ENCODE measurements at places on chromosomes 16 and 17. TPM values are rescaled to one million over a fixed set of nuclear protein-coding genes. Genes with fewer than 3 reads are reported as not detected.

Gene GPR139
- not detected for total RNA-seq

Gene P2RX1
- total RNA-seq = 2.1 TPM

Gene TBX6
- total RNA-seq = 0.86 TPM

Gene GPT2
- total RNA-seq = 70.7 TPM

Gene GGT6
- not detected for total RNA-seq

GRCh38 chr17:1197379-1197778 is 17.6 kb upstream of the ABR start:
- DNase-seq = no peak
- H3K27me3 ChIP-seq = peaks cover 4% of the 10 kb centered on the region
- H3K27ac ChIP-seq = no peak overlapping the region
- no peak overlapping the region for H3K4me3 ChIP-seq
- H3K4me1 ChIP-seq = no peaks in the 10 kb centered on the region

- DNase-seq = no peak
- peaks cover 3% of the 10 kb centered on the region for H3K27me3 ChIP-seq
- no peak overlapping the region for H3K27ac ChIP-seq
- no peaks in the 10 kb centered on the region for H3K36me3 ChIP-seq
- peaks cover 2% of the 10 kb centered on the region for H3K4me1 ChIP-seq
Observed at GRCh38 chr16:4602331-4602730, 12.4 kb downstream of the UBALD1 start.

DNA sequence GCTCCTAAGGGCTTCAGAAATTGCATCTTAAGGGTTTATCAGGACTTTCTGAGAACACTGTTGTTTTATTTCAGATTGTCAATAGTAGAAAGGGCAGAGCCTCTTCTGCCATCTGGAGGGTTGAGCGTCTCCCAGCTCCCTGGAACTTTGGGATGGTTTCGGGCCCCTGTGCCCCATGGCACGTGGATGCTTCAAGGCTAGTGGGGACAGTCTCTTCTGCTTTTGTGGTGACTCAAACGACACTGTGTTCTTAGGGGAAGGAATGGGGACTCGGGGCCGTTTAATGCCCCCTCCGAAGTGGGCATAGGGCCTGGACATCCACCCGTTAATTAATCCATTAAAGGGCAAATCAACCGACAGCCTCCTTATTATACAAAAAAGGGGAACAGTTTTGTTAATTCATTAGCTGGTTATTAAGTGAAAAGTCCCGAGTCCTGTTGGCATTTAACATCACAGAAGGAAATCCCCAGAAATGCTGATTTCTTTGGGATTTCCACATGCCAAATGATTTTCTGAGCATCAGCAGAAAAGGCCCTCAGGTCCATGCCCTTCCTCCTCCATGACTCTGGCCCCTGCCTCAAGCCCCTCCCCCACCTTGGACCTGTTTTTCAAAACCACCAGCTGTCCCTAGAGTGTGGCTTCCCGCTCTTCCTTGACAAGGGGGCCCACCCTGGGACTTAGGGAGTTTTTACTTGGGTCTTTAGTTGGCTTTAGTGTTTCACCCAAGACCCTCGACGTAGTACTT is 68.7 kb downstream of the ARSG start:
- no peaks in the 10 kb centered on the region for H3K36me3 ChIP-seq
- no peak for DNase-seq
- H3K27me3 ChIP-seq = no peaks in the 10 kb centered on the region

DNA sequence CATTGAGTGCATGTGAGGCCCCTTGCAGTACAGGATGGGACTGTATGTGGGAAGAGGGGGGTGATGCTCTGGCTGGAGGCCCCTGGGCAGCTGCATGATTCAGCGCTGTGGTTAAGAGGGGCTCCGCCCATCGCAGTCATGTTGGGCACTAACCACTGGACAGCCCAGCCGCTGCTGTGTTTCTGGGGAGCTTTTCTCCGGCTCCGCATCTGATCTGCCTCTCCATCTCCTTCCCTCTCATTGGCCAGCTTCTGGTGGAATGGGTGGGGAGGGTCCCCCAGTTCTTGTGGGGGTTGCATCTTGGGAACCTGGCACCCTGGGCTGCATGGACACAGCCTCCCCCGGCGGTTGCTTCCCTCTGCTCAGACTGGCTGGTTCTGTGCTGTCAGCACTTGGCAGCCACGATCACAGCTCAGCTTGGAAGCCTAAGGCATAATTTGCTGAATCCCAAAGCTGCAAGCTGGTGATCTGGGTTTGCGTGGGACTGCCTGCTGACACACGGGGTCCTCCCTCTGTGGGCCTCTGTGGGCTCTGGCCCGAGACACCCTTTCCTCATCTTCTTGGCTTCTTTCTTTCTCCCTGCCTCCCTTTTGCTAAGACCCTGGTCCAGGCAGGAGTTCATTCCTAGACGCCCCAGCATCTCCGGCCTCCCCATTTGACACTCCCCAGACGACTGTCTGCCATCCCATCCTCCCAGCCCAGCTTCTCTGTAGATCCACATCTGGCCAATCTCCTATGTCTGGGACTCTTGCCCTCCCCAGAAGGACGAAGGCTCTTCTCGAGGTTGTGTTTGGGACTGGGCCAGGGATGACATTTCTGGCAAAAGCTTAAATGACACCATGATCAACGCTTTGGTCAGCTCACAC is 168.3 kb downstream of the SEC14L1 start:
- peaks cover 10% of the 10 kb centered on the region for H3K27me3 ChIP-seq
- DNase-seq = no peak
- H3K36me3 ChIP-seq = no peaks in the 10 kb centered on the region
- peaks cover 15% of the 10 kb centered on the region for H3K4me1 ChIP-seq
- H3K27ac ChIP-seq = no peak overlapping the region

- DNase-seq = no peak
- H3K36me3 ChIP-seq = no peaks in the 10 kb centered on the region
- no peak overlapping the region for H3K27ac ChIP-seq
- H3K4me1 ChIP-seq = no peaks in the 10 kb centered on the region
- no peaks in the 10 kb centered on the region for H3K27me3 ChIP-seq
Observed at GRCh38 chr16:84780063-84780462, 39.7 kb upstream of the CRISPLD2 start.

DNA sequence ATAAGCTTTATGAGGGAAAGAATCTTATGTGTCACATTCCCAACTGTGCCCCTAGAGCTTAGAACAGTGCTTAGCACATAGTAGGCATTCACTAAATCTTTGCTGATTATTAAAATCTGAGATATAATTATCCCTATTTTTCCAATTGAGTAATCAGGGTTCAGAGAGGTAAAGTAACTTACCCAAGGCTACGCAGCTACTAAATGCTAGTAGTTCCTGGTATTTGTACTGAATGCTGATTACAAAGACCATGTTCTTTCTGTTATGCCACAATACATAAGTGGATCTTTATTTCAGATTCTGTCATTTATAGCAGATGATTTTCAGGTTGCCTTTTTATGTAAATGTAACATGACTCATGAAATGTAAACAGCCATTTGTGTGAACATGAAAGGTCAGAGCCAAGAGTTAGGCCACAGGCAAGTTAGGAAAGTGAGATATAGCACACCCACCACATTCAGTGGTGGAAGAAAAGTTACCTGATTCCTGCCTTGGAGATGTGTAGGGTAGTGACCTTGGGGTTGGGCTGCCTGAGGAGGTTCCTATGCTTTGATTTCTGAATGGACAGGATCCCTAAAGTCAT is 77.2 kb downstream of the FTO start:
- no peaks in the 10 kb centered on the region for H3K36me3 ChIP-seq
- DNase-seq = no peak
- H3K4me1 ChIP-seq = no peaks in the 10 kb centered on the region
- no peak overlapping the region for H3K27ac ChIP-seq

DNA sequence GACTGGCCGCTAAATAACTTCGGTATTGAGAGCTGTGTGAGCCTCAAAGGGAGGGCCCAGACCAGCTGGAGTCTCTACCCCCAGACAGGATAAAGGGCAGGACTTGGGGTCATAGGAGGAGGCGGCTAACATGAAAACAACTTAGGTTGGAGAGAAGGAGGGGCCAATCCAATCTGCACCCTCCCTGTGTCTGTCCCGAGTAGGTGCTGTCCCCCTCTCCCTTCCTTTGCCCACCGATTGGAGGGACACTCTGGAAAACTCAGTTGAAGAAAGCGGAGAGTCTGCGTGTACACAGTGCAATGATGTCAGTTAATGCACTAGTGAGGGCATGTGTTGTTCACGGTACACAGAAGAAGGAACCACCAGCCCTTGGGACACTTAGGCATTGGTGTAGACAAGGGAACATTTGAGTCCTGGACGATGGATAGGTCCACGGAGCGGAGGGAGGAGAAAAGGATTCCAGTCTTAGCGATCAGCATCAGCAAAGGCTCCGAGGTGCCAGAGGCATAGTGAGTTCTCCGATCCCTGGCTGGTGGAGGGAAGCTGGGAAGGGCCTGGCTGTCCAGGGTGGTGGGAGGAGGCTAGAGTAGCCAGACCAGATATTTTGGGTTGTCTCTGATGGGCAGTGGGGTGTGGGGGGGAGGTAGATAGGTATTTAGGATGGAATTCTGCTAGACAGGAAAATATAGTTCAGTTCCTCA is 761 bp downstream of the NOL3 start:
- peaks cover 32% of the 10 kb centered on the region for H3K27me3 ChIP-seq
- H3K36me3 ChIP-seq = peaks cover 5% of the 10 kb centered on the region
- H3K4me1 ChIP-seq = peaks cover 11% of the 10 kb centered on the region
- H3K4me3 ChIP-seq = peak overlapping the region; percentile 78
- H3K27ac ChIP-seq = peak overlapping the region; percentile 2

GRCh38 chr17:6509031-6509771 is 47.2 kb downstream of the PITPNM3 start:
- no peak overlapping the region for H3K27ac ChIP-seq
- H3K36me3 ChIP-seq = no peaks in the 10 kb centered on the region
- no peak for DNase-seq

DNA sequence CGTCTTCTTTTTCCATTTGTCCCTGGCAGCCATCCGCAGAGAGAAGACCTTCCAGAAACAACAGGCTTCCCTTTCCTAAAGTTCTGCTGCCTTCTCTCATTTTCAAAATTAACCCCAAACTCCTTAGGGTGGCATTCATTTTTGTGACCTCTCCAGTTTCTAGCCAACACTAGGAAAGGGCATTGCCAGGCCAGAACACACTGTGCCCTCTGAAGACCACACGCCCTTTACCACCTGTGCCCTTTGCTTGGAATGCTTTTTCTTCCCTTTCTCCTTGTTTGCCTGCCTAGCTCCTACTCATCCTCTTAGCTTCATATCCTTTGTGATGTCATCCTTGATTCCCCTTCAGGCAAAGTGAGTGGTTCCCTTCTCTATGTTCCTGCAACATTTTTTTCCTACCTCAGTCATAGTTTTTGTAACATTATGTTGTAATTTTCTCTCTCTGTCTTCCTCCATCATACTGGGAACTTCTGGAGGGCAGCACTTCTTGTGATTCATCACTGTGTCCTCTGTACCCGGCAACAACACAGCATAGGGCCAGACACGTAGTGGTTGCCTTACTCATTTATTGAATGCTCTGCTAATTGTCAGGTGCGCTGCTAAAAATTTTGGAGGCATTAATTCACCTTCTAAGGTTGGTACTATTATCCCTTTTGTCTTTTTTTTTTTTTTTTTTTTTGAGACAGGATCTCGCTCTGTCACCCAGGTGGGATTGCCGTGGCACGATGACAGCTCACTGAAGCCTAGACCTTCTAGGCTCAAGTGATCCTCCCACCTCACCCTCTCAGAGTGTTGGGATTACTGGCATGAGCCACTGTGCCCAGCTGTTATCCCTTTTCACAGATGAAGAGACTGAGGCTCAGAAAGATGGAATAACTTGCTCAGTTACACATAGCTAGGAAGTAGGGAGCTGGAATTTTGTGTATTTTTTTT is 1.0 kb downstream of the KAT8 start:
- peak overlapping the region; percentile 73 for H3K27ac ChIP-seq
- H3K4me1 ChIP-seq = peaks cover 6% of the 10 kb centered on the region
- peak overlapping the region; percentile 91 for H3K4me3 ChIP-seq
- no peaks in the 10 kb centered on the region for H3K36me3 ChIP-seq
- peaks cover 6% of the 10 kb centered on the region for H3K27me3 ChIP-seq

GRCh38 chr17:2266045-2266864 is 37.3 kb downstream of the SMG6 start:
- no peaks in the 10 kb centered on the region for H3K27me3 ChIP-seq
- H3K4me1 ChIP-seq = no peaks in the 10 kb centered on the region
- no peak overlapping the region for H3K27ac ChIP-seq
- H3K36me3 ChIP-seq = no peaks in the 10 kb centered on the region

- DNase-seq = no peak
- peaks cover 4% of the 10 kb centered on the region for H3K27me3 ChIP-seq
- no peak overlapping the region for H3K27ac ChIP-seq
- H3K4me1 ChIP-seq = peaks cover 18% of the 10 kb centered on the region
- no peak overlapping the region for H3K4me3 ChIP-seq
- H3K36me3 ChIP-seq = peaks cover 23% of the 10 kb centered on the region
Observed at GRCh38 chr17:79049821-79050220, 24.8 kb upstream of the ENGASE start.

- H3K27ac ChIP-seq = no peak overlapping the region
- peaks cover 9% of the 10 kb centered on the region for H3K27me3 ChIP-seq
- H3K36me3 ChIP-seq = peaks cover 34% of the 10 kb centered on the region
- H3K4me1 ChIP-seq = no peaks in the 10 kb centered on the region
- no peak overlapping the region for H3K4me3 ChIP-seq
Observed at GRCh38 chr17:10192972-10193371, 5.4 kb downstream of the GAS7 start.

- no peak for DNase-seq
- no peak overlapping the region for H3K27ac ChIP-seq
- peaks cover 1% of the 10 kb centered on the region for H3K27me3 ChIP-seq
- no peaks in the 10 kb centered on the region for H3K36me3 ChIP-seq
- no peak overlapping the region for H3K4me3 ChIP-seq
Observed at GRCh38 chr17:78766225-78766624, 15.8 kb downstream of the CYTH1 start.

- H3K27me3 ChIP-seq = peaks cover 11% of the 10 kb centered on the region
- no peaks in the 10 kb centered on the region for H3K36me3 ChIP-seq
- peaks cover 27% of the 10 kb centered on the region for H3K4me1 ChIP-seq
- H3K4me3 ChIP-seq = no peak overlapping the region
- DNase-seq = no peak
- peak overlapping the region; percentile 10 for H3K27ac ChIP-seq
Observed at GRCh38 chr16:84040823-84041820, 1.5 kb downstream of the SLC38A8 start.

DNA sequence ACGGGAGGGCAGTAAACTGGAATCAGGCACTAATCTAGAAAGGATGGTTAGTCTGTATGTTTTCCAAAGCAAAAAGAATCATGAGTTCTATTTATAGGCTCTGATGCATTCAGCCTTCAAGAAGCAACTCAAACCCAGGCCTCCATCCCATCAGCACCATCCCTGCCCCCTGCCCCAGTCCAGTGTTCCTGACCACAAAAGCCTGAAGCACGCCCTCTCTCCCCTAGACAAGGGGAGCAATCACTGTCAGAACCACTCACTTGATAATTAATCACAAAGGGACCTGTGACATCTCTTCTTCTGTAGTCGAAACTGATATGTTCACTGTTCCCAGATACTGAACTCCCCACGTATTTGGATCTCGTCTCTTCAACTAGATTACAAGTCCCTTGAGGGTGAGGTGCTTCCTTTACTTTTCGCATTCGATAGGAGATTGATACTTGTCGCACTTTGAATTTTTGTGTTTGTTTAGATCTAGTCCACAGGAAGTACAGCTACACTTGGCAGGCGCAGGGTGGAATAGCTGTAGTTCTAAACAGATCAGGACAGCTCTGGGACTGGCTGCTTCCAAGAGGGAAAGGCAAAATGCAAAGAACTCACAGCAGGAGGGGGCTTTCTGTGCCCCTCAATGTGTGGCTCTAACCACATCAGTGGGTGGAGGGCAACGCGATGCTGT is 36.4 kb upstream of the CCDC182 start:
- peak overlapping the region; percentile 50 for H3K4me3 ChIP-seq
- peak overlapping the region; percentile 75 for H3K27ac ChIP-seq
- H3K4me1 ChIP-seq = peaks cover 9% of the 10 kb centered on the region
- no peaks in the 10 kb centered on the region for H3K36me3 ChIP-seq
